Activated CD4-positive, alpha-beta T cell treated with anti-CD3 and anti-CD28 coated beads, Interleukin-2, amount 10 ng/mL, durations not matched to agents 24 days and 14 days (primary cell): ENCODE measurements at places on chromosomes 16 and 17.

- DNase-seq: no peak
These were observed 910 bp upstream of the RAMP2 start for GRCh38 chr17:42759982-42760651.

DNA sequence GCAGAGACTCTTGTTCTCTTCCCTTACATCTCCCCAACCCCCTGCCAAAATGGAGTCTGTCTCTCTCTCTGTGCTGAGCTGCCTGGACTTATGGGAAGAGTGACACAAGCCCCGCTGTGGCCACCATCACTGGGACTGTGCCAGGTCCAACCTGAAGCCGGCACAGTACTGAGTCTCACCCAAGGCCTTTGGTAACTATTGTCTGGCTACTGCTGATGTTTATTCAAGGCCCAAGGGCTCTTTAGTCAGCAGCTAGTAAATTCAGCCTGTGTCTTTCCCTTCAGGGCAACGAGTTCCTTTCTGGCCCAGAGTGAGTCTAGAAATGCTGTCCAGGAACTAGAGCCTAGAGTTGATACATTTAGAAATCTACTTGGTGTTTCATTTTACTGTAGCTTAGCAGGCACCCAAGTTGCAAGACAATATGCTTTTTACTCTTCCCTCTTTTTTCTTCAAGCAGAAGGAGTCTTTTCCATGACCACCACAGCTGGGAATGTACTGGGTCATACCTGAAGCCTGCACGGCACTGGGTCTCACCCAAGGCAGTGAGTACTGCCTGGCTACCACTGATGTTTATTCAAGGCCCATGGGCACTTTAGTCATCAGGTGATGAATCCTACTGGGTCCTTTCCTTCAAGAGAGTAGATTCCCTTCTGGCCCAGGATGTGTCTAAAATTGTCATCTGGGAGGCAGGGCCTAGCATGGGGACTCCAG is 17.7 kb downstream of the EFCAB5 start:
- no peak for DNase-seq

DNA sequence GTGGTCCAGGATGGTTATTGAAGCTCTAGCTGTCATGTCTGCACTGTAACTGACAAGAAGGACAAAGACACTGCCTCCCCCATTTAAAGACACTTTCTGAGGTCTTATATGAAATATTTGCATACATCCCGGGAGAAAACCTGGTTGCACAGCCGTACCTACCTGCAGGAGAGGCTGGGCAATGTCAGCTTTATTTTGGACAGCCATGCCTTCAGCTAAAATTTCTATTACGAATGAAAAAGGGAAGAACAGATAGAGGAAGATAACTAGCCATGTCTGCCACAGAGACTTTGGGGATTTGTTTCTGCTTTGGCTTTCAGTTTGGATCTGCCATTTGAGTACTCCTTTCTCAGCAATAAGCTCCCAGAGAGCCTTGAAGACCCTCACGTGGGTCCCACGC is 19.0 kb downstream of the SLC7A6 start:
- DNase-seq: no peak

DNA sequence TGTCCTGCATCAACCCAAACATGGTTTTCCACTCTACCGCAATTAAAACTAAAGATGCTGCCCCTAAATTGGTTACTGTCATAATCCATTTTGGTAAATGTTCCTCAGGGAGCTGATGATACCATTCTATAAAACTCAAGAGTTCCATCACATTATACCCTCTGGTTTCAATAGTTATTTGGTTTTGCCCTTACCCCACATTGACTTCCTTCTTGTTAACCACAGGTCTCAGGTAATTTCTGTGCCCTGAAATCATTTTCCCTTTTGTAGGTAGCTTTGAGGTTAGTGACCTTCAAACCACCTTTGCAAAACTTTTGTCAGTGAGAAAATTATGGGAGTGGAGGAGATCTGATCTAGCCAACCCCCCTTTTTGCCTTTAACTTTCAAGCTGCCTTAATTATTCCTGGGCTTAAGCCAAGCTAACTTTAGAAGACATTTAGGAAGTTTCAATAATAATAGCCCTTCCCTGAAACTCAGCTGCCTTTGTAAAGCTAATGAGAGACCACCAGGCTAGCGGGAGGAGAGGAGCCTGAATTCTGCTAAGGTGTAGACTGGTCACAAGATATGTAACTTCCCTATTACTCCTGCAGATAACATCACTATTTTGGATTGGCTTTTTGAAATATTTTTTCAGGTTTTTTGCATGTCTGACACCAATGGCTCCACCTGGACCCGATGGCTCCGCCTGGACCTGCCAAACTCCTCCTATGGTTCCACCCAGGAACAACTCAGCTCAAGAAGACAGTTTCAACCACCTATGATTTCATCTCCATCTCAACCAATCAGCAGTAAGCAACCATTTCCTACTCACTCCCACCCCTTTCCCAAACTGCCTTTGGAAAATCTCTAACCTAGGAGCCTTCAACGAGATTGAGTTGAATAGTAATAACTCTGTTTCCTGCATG is 224.9 kb downstream of the HS3ST3B1 start:
- no peak for DNase-seq

GRCh38 chr17:79633154-79633553 is 22.3 kb upstream of the RBFOX3 start:
- DNase-seq: no peak

DNA sequence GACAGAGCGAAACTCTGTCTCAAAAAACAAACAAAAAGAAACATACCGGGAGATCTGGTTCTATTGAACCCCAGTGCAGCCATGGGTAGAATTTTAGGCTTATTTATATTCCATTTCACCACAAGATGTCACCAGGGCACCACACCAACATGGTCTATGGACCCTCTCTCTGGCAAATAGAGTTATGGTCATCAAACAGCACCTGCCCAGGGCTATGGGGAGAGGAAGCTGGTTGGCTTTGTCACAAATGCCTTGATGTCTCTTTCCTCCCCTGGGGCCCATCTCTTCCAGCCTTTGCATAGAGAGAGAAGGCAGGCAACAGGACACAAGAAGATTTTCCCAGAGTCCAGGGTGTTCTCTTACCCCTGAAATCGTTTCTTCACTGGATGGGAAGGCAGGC is 128.4 kb downstream of the WWOX start:
- DNase-seq: no peak

DNA sequence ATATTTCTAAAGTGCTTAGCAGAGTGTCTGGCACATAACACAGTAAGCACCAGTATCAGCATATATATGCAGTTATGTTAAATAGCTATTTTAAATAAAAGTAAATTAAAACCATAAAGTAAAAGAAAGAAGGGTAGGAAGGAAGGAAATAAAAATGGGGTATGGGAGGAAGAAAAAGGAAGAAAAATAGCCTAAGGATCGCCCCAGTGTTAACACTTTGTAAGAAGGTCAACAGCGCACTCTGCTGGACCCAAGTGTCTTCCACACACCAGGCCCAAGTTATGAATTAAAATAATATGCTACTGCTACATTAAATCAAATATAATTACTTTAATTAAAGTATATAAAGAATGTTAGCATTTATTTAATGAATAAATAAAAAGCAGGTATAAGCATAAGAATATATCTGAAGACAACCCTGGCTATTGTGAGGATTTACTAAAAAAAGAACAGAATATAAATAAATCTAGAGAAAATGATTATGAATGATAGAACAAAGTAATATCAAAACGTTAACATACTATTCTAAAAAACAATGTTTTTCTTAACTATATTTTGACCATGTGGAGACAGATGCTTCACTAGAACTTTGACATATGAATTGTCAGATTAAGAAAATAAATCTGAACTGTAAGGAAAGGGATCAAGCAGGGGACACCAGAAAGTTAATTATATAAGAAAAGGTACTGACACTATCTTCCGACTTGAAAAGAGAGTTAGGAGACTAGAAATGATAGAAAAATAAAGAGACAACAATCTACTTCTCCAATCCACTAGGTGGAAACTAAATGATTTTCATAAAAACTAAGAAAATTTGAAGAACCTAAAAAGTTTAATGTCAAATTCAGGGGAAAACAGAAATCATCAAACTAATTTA is 25.9 kb downstream of the BRIP1 start:
- peak; percentile 83 for DNase-seq

GRCh38 chr17:78795861-78796516 is 13.9 kb upstream of the CYTH1 start:
- DNase-seq: no peak

- no peak for DNase-seq
These were observed 41.3 kb upstream of the NLK start for GRCh38 chr17:28001149-28001548.

GRCh38 chr16:15650698-15651171 is 690 bp downstream of the NDE1 start:
- DNase-seq: peak; percentile 87

- no peak for DNase-seq
These were observed 23.3 kb downstream of the ZC3H18 start for GRCh38 chr16:88593489-88593888.

DNA sequence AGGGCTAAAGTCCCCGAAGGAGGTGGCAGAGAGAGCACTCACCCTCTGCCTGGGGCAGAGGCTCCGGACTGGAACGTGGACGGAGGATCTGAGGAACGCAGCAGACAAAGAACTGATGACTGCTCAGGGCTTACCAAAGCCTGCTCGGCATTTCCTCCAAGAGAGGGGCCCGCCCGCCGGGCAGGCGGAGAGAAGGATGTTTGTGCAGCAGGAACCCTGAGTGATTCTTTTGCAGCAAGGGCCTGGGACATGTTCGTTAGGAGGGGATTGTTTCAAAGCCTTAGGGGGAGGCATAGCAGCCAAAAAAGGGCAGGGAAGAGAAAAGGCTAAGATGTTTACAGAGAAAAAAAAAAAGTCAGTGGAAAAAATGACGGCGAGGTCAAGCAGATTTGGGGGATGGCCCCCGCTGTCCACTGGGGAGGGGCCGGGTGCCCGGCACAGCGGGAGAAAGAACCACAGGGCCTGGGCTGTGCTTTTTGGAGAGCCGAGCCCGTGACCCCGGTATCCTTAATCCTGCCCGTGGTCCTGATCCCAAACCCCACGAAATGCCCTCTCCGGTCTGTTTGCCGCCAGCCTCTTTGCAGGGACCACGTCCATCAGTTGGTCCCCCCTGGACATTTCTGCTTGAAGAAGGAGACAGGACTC is 129.3 kb downstream of the NTN1 start:
- DNase-seq: no peak

GRCh38 chr17:3989041-3989886 is 25.0 kb upstream of the ATP2A3 start:
- DNase-seq: no peak

DNA sequence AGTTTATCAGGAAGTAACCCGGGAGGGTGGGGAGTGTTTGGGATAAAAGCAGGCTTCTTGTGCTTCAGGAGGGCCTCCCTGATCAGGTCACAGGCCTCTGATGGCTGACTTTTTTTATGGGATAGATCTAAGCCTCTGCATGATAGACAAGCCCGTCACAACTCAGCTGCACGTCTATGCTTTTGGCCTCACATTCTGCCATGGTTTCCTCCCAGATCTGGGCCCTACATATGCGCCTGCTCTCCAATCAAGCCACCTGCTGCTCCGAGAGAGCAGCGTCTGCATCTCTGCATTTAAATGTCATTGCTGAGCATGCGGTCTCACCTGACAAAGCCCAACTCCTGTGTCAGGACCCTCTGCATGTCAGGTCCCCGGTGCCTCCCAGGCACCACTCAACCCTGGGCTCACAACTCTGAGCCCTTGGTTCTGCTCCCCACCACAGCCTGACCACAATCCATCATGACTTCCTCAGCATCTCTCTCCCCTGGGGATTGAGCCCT is 45.3 kb upstream of the SREBF1 start:
- DNase-seq: no peak

DNA sequence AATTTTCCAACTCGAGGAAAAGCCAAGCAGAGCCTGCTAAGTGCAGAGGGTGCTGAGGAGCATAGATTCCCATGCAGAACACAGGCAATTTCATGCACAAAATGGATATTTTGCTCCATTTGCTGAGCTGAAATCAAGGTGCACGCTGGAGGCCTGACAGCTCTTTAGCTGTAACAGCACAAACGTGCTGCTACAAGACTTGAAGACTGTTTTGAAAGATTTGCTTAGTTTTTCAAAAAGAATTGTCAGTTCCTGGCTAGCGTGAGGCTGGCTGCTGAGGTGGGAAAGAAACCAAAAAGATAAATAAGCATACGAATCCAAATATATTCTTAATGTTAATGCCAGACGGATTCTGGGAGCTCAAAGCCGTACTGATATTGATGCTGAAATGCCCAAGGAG is 309.0 kb upstream of the MAF start:
- no peak for DNase-seq

DNA sequence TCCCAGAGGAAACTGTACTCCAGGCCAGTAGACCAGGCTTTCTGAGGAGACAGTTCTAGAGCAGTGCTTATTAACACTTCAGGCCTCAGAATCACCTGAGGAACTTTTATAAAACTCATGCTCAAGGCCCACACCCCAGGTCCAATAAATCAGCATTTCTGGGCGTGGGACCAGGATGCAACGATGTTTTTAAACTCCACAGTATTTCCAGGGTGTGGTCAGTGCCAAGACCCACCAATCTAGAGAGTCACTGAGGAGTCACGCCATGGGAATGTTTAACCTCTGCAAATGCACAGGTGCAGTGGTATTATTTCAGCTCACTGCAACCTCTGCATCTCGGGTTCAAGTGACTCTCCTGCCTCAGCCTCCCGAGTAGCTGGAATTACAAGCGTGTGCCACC is 3.9 kb upstream of the TRPV1 start:
- no peak for DNase-seq

- DNase-seq: no peak
These were observed 8.9 kb upstream of the TOB1 start for GRCh38 chr17:50875074-50875473.

DNA sequence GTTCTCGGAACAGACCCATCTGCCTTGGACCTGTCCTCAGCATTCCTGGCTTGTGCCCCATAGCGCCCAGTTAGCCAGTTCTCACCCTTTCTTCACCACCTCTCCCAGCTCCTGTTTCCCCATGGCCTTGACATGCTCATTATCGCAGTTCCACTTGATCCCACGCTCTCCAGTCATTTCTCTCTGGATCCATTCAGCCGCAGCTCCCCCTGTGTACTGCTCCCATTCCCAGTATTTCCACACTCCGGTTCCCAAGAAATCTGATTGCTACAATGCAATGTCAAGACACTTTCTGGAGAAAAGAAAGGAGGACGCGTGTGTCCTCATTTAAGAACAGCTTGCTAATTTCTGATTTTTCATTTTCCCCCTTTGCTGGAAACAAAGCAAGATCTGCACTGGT is 55.4 kb downstream of the TMEM186 start:
- no peak for DNase-seq

DNA sequence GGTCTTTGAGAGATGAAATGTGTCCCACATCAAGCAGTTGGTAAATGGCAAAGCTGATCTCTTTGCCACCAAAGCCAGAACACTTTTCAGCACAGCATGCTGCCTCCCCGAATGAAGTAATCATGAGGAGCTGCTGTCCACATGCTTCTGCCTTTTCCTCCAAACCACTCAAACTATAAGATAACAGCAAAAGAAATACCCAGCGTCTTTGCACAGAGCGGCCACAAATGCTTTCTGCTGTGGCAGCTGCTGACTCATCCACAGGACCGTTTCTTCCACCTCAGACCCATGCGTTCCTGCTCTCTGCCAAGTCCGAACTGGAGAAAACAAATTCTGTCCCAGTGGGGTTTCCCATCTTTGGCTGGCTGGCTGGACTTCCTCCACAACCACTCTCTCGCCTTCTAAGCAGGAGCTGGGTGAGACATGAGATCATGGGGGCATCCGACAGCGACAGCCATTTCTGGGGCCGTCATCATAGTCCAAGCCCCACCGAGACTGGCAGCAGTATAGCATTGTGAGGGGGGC is 27.1 kb downstream of the TBC1D3B start:
- no peak for DNase-seq
